ENCODE measurements at places on chromosomes 5 and 9.

DNA sequence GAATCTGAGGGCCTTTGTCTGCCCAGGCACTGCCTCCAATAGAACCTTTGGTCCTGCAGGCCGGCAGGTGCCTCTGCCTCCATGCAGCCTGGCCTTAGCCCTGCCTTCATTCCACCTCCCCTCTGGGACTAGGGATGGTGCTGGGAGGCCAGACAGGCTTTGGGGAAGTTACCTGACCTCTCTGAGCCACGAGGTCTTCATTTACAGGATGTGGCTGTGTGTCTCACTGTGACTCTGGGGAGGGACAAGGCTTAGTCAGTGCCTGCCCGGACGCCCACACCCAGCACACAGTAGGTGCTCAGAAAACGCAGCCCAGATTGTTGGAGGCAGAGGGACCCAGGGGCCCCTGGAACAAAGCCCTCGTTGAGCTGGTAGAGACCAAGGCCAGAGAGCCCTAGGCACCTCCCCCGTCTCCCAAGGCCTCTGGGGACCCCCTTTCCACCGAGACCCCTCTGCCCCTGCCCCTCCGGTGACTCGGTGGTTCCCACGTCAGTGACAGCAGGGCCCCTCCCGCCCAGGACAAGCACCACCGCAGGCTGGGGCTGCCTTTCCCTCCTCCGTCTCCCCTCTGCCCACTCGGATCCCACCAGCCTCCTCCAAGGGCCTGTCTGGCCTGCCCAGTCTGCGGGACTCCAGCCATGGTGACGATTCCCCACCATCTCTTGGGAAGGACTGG, 46.9 kb upstream of the EGFL7 start:
- no peak for DNase-seq

DNA sequence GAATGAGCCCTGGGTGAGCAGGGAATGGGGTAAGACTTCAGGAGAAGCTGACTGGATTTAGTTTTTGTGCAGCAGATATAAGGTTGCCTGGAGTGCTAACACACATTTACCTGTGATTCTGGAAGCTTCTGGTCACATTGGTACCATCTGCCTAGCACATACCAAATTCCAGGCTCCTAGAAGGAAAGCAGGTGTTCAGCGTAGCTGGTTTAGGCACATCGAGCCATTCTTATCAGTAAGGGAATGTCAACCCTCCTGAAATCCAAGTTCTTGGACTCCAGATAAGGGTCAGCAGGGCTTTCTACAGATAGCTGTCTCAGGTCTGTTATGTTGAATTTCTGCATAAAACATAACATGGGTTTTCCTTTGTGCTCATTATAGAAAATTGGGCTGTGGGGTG, 10.3 kb downstream of the TCERG1 start:
- no peak for DNase-seq

DNA sequence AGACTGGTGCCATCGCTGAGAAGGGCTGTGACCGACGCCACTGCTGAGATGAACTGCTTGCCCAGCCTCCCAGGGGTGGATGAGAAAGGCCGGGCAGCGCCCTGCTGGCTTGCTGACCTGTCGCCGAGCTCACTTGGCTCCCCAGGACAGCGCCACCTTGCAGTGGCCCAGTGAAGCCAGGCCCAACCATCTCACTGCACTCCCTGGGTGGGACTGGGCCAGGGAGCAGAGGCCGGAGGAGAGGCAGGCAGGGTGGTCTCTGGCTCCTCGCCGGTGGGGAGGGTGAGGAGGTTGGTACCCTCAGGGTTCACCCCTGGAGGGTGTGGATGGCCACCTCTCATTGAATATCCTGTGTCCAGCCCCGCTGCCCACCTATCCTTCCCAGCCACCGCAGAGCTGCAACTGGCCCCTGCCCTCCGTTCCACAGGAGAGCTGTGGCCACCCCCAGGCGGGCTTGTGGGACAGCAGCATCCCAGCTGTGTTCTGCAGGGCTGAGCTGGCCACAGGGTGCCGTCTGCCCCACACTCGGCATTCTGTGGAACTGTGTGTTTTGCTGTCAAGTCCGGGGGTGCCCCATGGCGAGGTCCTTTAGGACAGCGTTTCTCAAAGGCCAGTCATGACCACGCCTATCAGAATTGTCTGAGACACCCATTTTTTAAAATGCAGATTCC, 41.0 kb upstream of the FCN2 start:
- no peak for DNase-seq

DNA sequence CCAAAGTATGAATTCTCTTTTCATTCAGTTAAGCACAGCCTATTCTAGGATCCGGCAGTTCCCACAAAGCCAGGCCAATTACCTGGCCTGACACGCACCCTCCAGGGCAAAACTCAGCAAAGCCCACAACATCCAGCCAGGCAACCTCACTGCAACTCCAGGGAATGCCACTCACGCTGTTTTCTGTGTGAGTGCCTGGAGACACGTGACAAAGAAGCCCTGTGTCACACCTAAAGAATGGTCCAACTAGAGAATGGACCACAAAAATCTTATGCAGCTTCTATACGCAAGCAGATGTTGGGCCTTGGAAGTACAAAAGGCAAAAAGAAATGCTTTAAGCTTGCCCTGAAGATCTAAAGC, 20.2 kb downstream of the RETREG1 start:
- no peak for DNase-seq

DNA sequence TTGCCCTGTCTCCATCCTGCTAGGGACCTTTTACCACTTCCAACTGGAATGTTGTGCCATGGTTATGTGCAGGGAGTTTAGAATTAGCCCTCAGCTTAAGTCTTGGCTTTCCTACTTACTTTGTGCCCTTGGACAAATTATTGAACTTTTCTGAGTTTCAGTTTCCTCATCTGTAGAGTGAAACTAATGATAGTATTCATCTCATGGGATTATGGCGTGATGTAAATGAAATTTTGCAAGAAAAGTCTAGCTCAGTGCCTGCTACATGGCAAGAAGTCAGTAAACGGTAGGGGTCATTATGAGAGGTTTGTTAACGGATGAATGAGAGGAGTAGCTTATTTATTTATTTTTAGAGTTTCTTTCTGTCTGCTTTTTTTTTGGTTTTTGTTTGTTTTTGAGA, 1.8 kb downstream of the MVB12B start:
- no peak for DNase-seq
